ENCODE measurements at places on chromosomes 6 and 20. TPM values are rescaled to one million over a fixed set of nuclear protein-coding genes. Genes with fewer than 3 reads are reported as not detected.

DNA sequence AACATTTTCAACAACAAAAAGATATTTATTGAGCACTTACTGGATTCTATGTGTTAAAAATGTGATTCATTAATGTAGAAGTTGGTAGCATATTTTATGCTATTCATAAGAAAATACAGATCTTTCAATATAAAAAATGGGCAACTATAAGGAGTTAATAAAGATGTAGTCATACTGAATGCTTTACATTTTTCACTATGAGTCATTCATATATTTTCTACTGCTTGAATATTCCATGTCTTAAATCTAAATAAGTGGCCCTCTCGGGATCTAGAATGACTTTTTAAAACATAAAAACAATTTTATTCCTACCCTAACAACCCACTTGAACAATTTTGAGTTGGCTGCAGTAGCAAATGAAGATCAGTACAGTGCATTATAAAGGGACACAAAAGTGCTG, 362.1 kb downstream of the PHF3 start:
- no peak for DNase-seq

DNA sequence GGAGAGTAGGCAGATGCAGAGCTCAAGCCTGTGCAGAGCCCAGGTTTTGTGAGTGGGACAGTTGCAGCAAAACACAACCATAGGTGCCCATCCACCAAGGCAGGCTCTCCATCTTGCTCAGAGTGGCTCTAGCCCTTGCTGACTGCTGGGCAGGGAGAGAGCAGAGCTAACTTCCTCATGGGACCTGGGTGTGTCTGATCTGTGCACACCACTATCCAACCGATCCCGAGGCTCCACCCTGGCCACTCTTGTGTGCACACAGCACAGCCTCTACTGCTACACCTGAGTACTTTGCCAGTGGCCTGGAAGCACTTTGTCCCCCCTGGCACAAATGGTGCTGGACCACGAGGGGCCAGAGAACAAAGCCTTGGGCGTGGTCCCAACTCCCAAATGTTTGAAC, 7.9 kb upstream of the DEFB125 start:
- DNase-seq = peak; percentile 28

- no peak for DNase-seq
Measured at GRCh38 chr6:50824552-50824951, 5.9 kb downstream of the TFAP2B start.

DNA sequence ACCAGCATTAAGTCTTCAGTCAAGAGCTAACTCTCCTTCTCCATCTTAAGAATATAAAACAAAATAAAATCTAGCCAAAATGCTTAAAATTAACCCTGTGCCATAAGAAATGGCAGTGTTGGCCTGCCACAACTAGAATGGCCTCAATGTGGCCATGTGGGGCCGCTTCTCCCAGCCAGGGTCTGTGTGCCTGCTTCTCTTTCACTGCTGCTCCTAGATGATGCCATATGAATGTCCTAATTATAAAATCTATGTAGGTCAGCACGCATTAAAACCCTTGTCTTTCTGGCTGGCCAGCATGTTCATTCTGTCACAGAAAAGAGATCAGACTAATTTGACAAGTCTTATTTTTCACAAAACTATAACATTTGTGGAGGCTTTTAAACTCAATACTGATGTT, 102.6 kb downstream of the C6orf118 start:
- no peak for DNase-seq

GRCh38 chr6:113381232-113381631, 475.9 kb upstream of the MARCKS start:
- DNase-seq = no peak

- DNase-seq = no peak
Measured at GRCh38 chr6:106103728-106104109, 17.6 kb downstream of the PRDM1 start.

GRCh38 chr6:143545976-143546547, 34.5 kb upstream of the FUCA2 start:
- DNase-seq = no peak

DNA sequence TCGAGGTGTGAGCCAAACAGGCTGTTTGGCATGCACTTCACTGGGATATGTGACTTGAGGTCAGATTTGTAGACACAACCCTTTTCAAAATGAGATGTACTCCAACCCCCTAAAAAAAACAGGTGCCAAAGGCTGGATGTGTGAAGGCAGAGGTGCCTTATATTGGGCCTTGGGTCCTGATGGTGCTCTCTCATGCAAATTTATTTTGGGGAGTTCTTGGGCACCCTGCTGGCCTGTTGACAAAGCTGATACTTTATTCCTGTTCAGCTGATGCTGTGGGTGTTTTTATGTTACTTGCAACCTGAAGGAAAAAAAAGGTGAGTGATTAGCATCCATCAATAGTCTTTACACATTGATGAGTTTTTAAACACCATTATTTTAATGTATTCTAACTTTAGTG, 121.5 kb downstream of the DNAH8 start:
- DNase-seq = no peak

DNA sequence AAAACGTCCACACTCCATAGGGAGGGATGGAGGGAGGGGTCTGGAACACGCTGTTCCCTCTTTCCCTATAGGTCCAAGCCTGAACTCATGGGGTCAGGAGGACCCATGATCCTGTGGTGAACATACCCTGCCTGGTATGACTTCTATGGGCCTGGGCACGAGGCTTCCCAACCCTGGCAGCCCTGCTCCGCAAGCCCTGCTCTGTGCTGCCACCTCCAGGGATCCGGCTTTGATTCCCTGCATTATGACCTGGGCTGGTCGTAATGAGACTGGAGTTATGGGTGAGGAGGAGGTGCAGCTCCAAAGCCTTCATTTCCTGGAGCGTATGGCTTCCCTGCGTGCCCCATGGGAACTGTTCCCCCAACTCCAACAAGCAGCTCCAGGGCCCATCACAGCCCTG, 54.9 kb downstream of the CDH22 start:
- no peak for DNase-seq

DNA sequence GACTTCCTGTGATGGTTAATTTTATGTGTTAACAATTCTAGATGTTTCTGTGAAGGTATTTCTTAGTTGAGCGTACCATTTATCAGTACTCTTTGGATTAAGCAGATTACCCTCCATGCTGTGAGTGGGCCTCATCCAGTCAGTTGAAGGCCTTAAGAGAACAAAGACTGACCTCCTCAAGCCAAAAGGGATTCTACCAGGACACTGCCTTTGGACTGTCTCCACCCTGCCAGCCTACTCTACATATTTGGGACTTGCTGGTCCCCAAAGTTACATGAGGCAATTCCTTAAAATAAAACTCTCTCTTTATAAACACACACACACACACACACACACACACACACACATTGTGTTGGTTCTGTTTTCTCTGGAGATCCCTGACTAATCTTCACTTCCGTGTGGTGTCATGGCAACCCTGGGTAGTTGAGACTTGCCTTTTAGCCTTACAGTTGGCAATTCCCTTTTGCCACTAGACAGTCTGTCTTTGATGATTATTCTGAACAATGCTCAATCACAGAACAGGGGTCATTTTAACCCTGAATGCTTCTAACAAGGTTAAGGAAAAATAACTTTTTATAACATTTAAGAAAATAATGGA, 32.2 kb downstream of the MRAP2 start:
- no peak for DNase-seq

DNA sequence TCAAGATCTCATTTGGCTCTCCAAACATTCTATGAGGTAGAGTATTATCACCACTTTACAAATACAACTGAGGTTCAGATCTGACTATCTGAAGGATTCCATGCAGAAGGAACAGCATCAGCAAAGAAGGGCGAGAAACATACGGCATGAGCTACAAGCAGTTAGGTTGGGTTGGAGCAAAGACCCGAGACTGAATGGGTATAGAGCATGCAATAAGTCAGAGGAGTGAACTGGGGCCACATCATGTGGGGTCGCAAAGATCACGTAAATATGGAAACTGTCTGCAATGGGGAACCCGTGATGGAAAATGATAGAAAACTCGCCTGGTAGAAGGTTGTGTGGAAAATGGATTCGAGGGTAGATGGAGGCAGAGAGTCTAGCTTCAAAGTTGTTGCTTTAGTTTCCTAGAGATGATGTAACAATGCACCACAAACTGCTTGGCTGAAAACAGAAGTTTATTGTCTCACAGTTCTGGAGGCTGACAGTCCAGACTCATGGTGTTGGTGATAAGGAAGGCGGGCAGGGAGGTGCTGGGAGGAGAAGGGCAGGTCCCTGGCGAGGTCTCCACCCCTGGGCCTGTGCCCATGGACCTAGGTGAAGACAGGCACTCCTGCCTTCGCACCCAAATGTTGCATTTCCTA, 44.3 kb upstream of the BCLAF1 start:
- DNase-seq = no peak

GRCh38 chr6:26311385-26312095, 53.5 kb upstream of the BTN3A2 start:
- peak; percentile 69 for DNase-seq

GRCh38 chr20:63471981-63472831, at the start of gene KCNQ2:
Gene KCNQ2, minus strand, starts transcription at chr20:63472655. Its CDS starts 192 bp downstream, at chr20:63472463.
- DNase-seq = no peak

DNA sequence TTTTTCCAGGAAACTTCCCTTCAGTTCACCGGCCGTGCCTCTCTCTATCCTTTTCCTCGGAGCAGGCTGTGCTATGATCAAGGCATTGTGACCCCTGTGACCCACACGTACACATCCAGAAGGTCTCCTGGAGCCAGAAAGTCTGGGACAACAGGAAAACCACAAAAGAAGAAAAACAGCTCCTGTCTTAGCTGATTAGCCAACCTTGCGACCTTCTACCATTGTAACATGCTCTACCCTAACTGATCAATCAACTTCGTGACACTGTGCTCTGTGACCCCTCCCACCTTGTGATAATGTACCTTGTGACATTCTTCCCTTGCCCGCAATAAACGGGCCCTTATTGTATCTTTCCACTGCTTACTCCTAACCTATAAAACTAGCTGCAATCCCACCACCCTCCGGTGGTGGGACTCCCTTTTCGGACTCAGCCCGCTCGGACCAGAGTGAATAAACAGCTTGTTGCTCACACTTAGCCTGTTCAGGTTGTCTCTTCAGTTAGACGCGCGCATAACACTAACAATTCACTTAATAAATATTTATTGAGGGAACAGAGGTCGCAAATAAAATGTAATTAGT, 24.2 kb downstream of the ZNF311 start:
- no peak for DNase-seq

- DNase-seq = no peak
Measured at GRCh38 chr20:52959125-52959524, 13.0 kb upstream of the TSHZ2 start.

DNA sequence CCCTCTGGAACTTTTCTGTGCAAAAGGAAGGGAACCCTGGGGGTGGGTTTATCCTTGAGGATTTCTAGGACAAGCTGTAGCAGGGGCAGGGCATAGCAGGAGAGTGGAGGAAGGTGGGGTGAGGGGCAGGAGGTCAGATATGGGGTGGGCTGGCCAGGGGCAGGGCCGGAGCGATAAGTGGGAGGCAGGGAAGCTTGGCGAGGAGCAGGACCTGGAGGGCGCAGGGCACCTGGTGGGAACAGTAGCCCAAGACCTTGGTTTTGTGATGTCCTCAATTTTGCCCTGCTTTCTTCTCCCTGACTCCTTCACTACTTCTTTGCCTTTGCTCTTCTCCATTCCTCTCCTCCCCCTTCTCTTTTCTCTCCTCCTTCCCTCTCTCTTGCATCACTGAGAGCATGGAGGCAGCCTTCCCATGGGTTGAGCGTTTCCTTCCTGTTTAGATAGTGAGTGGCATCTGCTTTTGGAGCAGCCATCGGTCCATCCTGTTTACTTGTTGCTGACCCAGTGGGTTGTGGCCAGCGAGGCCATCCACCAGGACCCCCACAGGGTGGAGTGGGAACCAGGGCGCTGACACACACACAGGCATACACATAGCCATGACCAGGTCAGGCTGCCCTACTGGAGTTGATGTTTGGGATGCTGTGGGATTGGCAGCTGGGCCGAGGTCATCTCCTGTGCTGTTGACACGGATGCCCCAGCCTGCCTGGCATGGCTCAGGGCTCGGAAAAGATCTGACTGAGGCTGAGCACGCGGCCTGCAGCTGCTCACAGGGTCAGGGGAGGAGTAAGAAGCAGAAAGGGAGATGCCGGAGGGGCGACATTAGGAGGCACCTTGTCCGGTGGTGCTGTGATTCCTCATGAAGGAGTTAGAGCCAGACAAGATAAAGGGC, 121.0 kb upstream of the RNF24 start:
- no peak for DNase-seq

- no peak for DNase-seq
Measured at GRCh38 chr20:7214081-7214740, 446.7 kb downstream of the BMP2 start.

DNA sequence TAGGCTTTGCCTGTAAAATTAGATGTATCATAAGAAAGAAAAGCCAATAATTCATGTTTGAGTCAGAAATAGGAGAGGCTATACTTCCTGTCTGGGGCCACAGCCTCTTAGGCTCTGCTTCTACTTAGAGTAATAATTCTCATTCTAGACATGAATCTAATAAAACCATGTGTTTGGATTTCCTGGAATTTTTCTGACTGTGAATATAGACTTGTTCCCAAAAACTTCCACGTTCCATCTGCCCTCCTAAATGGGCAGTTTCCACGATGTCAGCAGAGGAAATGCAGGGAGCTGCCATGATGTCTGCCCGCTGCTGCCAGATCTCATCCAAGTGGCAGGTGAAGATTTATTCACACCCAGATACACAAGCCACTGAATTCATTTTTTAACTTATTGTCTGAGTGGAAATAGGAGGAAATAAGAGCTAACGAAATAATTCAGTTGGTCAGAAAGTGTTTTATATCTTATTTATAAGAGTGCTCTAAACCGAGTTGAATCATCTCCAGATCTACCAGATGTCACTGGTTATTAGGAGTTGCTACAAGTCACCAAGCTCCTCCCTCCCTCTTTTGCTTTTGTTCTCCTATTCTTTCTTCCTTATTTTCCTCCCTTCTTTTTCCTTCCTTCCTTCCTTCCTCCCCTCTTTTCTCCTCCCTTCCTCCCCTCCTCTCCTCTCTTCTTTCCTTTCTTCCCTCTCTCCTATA, 69.3 kb downstream of the ALDH8A1 start:
- no peak for DNase-seq

Gene SAPCD1
- polyA plus RNA-seq = 10.9 TPM

Gene GRM1
- 0.06 TPM for polyA plus RNA-seq

Gene ARMC12
- 0.98 TPM for polyA plus RNA-seq

Gene MEP1A
- not detected for polyA plus RNA-seq

Gene TMEM151B
- polyA plus RNA-seq = 0.88 TPM

Gene OR2H2
- polyA plus RNA-seq = 0.14 TPM

Gene DOK5
- 2.1 TPM for polyA plus RNA-seq

Gene SLC22A1
- 0.59 TPM for polyA plus RNA-seq

Gene TSHZ2
- 15.3 TPM for polyA plus RNA-seq

Gene NT5E
- 16.8 TPM for polyA plus RNA-seq

Gene CCN5
- polyA plus RNA-seq = 0.37 TPM

Measured in left lung (tissue), 14 donors.